ENCODE measurements at places on chromosomes 5 and 9.

- DNase-seq, result no peak
Observed at GRCh38 chr9:18739127-18739526, 265.2 kb downstream of the ADAMTSL1 start.

GRCh38 chr9:116102596-116102995, 51.0 kb upstream of the PAPPA start:
- no peak for DNase-seq

DNA sequence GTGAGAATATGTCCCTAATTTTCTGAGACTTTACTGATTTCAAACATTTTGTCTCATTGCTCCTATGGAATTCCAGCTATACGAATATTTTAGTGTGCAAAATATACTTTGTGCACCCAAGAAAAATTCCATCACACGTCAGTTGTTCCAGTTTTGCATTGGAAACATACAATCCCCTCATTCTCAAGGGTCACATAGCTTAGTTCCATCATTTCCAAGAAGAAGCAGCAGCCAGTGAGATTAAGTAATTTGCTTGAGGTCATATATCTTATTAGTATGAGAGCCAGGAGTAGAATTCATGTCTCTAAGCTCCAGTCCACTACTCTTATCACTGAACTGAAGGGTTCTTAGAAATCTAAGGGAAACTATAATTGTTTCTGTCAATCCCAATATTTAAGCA, 746.7 kb upstream of the C9orf72 start:
- no peak for DNase-seq

GRCh38 chr5:55597014-55597981, 62.5 kb upstream of the PLPP1 start:
- no peak for DNase-seq

DNA sequence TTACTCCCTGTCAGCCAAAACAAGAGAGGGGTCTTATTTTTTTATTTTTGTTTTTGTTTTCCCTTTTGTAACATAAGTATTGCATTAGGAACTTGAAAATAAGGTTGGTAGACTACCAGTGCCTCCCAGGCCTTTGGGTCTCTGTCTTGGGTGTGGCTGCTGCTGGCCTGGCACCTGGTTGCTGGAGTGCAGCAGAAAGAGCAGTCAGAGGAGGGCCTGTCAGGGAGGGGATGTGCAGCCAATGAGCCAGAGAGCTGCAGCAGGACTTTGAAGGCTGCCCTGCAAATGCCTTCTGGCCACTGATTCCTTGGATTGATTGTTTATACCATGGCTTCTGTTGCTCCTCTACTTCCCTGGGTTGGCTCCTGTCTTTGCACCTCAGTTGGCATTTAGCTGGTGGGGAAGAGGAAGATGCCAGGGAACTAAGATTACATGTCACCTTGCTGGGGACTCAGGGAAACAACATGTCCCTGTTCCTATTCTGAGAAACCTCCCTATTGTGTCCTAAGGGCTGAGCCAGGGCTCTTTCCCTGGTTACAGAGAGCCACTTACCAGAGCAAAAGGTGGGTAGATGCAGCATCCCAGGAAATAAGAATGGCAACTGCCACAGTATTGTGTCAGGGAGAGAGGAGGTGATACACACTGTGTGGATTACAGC, 66.6 kb downstream of the ANGPTL2 start:
- DNase-seq, result no peak

- no peak for DNase-seq
Observed at GRCh38 chr5:33701251-33701650, 190.5 kb downstream of the ADAMTS12 start.

GRCh38 chr5:54996466-54996865, 11.1 kb upstream of the ESM1 start:
- no peak for DNase-seq

GRCh38 chr9:81480828-81481604, 208.3 kb downstream of the TLE1 start:
- DNase-seq, result no peak

GRCh38 chr9:71928376-71928775, 16.9 kb downstream of the C9orf85 start:
- no peak for DNase-seq

- no peak for DNase-seq
Observed at GRCh38 chr5:14343376-14343775, 200.2 kb downstream of the TRIO start.

DNA sequence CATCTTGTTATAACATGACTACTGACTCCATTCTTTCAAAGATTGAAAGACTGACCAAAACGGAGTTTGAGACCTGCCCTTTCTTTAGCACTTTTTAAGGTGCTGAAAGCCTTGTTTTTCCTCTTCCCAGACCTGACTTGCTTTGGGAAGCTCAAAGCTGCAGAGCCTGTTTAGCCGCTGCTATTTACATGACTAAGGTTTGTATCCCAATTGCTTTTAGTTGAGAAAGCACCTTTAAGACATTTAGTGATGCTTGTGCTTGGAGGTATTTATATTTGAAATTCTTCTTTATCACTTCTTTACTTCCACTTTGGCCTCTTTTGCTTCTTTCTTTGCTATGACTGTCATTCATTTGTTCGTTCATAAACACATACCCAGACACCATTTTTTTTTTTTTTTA, 182.6 kb upstream of the ELL2 start:
- DNase-seq, result no peak

- DNase-seq, result no peak
Observed at GRCh38 chr5:2746561-2747032, 4.9 kb downstream of the IRX2 start.

- DNase-seq, result no peak
Observed at GRCh38 chr9:27504259-27504658, 19.8 kb upstream of the IFNK start.

All from stimulated activated naive CD4-positive, alpha-beta T cell (primary cell).